CD8-positive, alpha-beta T cell (primary cell): ENCODE measurements at places on chromosomes 7 and 10.

DNA sequence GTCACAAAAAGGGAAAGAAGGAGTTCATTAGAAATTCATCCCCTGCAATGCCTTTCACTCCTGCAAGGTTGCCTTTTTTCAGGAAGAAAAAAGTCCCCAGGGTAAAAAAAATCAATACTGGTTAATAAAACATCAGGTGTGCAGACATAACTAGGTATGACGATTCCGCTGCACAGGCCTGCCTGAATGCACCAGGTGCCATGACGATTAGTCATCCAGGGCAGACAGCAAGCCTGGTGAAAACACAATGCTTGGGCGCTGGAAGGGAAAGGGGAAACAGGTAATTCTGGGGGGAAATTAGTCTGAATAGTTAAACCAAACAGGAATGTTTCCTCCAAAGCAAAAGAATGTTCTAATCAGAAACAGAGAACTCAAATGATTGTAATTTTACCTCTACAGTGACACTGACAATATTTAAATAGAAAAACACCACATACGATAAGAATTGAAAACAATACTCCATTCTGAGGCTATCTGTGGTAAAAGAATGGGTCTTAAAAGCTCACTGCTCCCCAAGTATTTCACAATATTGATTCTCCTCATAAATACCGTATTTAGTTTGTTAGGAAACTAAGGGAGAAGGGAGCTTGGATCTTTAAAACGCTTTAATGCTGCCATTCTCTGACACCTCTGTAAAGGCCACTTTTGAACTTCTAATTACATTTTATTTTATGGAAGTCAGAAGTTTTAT, 45.2 kb downstream of the VPS41 start:
- DNase-seq: no peak

DNA sequence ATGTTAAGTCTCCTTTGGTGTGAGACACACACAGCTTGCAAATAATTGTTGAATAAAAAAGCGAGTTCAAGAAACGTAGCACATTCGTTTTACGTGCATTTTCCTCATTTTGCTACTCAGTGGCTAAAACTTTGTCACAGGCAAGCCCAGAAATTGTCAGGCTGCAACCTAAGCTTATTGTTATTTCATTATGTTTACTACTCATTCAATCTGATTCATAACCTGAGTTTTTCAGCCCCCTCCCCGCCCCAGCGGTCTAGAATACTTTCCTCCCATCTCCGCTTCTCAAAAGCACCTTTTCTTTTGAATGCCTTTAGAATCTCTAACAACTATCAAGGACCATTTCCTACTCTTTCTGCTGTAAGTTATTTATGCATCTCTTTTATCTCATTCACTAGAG, 1.1 kb downstream of the FAM133B start:
- no peak for DNase-seq

DNA sequence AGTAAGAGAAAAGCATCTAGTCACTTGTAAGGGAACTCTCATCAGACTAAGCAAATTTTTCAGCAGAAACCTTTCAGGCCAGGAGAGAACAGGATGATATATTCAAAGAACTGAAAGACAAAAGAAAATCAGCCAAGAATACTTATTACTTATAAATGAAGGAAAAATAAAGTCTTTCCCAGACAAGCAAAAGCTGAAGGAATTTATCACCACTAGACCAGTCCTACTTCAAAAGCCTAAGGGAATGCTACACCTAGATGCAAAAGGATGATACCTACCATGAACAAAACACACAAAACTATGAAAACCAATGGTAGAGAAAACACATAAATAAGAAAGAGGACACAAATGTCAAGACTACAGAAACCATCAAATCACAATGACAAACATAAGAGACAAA, 126.6 kb upstream of the ABCB5 start:
- no peak for DNase-seq

DNA sequence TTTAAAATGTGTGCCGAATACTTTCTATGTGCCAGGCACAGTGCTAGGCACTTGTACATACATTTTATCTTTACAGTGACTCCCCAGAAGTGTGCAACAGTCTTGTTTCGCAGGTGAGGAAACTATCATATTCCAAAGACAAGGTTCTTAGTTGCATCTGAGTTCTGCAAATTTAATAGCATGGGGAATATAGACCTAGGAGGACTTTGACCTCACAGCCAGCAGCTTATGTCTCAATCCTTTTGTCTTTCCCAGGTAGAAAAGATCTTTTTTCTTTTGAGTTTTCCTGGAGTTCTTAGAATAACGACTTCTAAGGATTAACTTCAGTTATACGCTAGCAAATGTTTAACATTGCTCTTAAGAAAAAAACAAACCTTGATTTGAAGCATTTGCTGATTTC, 482.8 kb upstream of the ZMIZ1 start:
- no peak for DNase-seq

DNA sequence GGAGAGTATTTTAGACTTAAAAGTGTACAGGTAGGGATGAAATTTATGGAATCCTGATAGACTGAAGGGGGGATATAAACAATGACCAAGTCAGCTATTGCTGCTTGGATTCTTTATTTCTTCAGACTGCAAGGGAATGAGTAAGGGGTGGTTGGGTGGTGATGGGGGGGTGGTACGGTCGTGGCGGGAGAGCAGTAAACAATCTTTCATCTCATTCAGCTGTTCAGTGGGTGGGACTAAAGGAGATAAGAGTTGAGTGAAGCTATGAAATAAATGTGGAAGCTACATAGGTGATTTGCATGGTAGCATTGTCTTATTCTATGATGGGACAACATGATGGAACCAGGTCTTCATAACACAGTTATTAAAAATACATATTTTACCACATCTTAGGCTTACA, 1.8 kb downstream of the SEPTIN7 start:
- no peak for DNase-seq

DNA sequence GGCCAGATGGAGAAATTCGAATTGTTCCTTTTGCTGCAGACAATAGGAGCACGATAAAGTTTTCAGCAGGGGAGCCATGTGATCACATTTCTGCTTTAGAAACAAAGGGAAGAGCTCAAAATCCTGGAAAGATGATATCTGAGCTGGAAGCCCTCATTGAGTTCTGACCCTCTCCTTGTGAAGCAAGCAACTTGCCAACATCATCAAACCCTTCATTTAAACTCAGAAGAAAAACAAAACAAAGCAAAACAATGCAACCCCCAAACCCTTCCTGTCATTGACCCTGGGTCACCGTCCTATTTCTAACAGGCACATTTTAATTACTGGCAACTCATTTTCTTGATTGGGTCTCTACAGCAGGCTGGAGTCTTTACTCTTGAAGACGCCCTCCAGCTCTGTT, 198.3 kb upstream of the ZNF32 start:
- no peak for DNase-seq

DNA sequence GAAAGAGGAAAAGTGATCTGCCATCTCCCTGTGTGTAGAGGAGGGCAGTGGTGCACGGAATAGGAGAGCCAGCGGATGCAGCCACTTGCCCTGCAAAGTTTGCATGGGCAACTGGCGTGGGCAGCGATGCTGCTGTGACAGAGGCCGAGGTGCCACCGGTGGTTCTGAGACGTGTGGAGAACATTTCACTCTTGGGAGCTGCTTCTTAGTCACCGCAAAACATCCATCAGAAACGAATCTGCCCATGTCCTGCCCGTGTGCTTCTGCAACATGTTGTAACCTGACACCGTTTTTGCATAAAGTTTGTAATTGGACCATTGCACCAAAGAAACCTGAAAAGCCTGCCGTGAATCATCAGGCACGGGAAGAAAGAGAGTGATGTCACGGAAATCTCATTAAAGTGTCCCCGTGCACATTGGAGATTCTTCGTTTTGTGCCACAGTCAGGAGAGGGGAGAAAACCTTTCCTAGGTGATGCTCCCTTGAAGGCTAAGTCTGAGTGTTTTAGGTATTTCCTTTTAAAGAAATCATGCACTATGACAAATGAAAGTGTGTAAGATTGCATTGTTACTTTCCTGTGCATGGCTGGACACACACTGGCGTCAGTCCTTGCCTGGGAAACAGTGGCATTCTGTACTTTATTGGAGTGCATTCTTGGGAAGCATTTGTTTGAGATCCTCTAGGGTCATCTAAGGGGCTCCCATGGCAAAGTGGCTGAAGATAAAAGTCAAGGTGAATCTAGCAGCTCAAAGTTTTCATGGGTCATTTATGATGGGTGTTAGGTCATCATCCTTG, 302.6 kb downstream of the KLF6 start:
- DNase-seq: no peak

DNA sequence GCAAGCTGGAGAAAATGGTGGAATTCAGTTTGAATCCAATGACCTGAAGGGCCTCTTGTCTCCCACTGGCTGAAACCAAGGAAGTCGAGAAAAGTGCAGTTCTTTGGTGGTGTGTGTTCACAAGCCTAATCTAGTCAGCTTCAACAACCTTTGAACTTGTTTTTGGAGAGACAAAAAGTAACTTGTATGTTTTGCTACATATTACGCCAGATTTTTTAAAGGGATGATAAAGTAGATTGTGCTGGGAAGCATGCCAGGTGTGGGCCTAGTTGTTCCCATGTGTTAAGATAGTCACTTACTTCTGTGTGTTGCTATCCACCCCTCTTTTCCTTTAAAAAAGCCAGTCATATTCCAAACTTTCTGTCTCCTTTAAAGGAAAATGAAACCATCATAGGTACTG, 79.7 kb upstream of the FAM3C start:
- no peak for DNase-seq

GRCh38 chr7:83648464-83649241, at the start of gene SEMA3E:
SEMA3E (minus strand) TSS chr7:83649139.
- no peak for DNase-seq

GRCh38 chr7:158887594-158887993, 31.2 kb downstream of the DYNC2I1 start:
- no peak for DNase-seq

DNA sequence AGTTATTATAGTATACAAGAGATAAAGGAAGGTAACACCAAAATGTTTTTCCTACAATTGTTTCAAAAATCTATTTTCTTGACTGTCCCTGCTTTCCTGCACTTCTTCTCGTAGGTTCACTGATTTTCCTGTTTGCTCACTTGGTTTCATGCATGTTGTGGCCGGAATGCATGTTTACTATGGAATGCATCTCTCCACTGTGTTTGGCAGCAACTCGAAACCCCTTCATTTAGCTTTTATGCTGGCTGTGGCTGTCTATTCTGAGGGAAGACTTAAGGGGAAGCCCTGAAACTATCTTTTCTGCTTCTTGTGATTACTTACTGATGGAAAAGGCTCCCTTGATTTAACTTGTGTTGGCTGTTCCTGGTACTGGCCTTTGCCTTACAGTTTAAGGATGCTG, 120.3 kb downstream of the NRG3 start:
- no peak for DNase-seq

- no peak for DNase-seq
Measured at GRCh38 chr7:151393031-151393977, 16.5 kb downstream of the WDR86 start.

GRCh38 chr7:2013381-2014311, 219.1 kb downstream of the MAD1L1 start:
- no peak for DNase-seq

DNA sequence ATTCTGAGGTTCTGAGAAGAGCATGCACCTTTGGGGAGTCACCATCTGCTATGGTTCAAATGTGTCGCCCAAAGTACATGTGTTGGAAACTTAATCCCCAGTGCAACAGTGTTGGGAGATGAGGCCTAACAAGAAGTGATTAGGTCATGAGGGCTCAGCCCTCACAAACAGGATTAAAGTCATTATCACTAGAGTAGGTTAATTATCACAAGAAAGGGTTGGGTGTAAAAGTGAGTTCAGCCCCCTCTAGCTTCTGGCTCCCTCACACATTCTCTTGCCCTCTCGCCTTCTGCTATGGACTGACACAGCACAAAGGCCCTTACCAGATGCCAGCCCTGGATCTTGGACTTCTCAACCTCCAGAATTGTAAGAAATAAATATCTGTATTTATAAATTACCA, 100.3 kb upstream of the C10orf90 start:
- no peak for DNase-seq

- DNase-seq: no peak
Measured at GRCh38 chr7:117803476-117803875, 69.8 kb downstream of the CTTNBP2 start.

- DNase-seq: no peak
Measured at GRCh38 chr7:484356-485101, 35.1 kb downstream of the PDGFA start.

DNA sequence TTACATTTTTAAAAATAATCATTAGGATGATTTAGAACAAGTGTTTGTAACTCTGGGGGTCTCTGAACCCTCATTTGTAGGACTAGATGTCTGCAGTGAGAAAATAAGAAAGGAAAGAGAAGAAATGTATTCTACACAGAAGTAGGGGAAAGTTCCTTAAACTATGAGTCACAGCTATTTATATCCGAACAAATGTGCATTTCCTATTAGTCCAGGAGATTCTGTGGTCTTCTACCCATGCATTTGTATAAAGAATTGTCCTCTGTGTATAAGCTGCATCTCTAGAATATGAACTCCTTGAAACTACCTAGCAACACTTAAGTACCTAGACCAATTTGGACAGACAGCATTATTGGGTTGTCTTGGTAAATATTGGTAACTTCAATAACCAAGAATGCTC, 15.9 kb upstream of the CD36 start:
- DNase-seq: no peak

DNA sequence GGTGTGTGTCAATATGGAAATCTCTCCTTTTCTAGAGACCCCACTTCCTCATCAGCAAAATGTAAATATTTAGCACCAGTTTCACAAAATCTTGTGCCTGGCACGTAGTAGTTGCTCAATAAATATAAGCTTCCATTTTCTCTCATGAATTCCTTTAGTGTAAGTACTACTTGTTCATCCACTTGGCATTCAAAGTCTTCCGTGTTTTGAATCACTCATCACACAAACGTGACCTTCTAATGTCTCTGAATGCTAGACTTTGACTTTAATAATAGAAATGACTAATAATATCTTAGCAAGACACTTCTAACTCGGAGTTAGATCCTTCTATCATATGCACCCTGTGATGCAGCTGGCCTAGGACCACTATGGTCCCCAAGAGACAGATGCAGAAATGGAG, 168.7 kb upstream of the ZNF32 start:
- DNase-seq: no peak

DNA sequence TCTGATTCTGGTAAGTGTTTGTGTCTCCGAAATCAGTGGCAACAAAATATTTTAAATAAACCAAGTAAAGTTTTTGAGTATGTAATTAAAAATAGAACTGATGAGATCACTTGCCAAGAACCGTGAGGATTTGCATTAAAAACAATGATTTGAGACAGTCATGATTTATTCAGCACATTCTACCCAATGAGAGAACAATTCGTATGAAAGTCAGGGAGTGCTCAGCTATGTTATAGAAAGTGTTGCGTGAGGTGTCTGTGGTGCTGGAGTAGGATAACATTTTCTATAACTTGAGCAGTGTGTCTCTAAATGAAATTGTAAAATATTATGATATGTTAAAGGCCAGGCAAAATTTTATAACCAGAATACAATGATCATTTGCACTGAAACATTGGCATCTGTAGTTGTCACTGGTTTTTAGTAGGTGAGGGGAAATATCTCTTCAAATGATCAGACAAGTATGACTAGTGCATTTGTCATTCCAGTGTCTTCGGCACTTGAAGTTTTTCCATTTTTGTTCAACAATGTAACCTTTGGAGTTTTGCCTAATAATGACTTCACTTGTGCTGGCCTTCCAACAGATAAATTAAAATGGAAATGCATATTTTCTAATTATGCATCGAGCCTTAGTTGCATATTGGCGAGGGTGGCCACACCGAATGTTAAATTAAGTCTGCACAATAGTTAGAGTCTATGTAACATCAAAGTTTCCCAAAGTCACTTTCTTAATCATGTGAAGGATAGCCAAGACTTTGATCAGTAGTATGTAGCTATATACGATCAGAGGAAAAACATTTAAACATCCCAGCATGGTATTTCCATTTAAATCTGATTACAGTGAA, 335.9 kb downstream of the GFRA1 start:
- no peak for DNase-seq

- DNase-seq: peak; percentile 41
Measured at GRCh38 chr10:98262571-98262970, 5.4 kb downstream of the LOXL4 start.
